ENCODE measurements at places on chromosomes 4 and X.

GRCh38 chr4:145494666-145495270 is 13.1 kb downstream of the SMAD1 start:
- DNase-seq = no peak

DNA sequence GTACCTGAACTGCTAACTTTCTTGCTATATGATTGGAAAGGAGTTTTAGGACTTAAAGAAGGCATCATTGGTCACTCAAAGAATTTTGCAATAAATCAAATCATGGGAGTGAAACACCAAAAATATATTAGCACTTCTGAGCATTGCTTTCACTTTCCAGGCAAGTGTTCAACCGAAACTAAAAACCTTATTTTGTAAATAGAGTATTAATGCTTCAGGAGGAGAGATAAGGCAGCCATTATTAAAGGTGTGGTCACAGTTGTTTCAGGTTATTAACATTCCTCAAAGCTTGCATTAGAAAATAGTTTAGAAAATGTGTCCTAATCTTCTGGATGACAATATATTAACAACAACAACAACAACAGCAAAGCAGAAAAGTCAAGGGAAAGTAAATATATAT is 92.3 kb upstream of the TLL1 start:
- DNase-seq = no peak

DNA sequence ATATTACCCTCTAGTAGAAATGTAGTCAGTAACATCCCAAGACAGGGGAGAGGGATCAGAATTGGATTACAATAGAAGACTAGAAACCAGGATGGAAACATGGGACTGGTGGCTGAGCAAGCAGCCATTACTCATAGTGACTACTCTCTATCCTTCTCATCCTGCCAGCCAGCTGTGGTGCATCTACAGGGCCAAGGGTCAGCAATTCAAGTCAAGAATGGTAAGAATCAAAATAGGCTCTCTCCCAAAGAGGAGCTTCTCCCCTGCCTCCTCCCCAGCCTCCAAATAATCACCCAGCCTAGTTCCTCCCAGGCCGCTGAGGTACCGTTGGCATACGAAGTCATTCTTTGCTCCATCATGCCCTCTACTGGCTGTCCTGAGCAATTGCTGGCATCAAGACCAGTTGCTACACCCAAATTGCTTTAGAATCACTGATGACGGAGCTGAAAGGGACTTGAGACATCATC is 19.4 kb downstream of the AWAT2 start:
- peak; percentile 11 for DNase-seq

GRCh38 chrX:115378471-115378870 is 89.0 kb downstream of the LUZP4 start:
- DNase-seq = no peak

DNA sequence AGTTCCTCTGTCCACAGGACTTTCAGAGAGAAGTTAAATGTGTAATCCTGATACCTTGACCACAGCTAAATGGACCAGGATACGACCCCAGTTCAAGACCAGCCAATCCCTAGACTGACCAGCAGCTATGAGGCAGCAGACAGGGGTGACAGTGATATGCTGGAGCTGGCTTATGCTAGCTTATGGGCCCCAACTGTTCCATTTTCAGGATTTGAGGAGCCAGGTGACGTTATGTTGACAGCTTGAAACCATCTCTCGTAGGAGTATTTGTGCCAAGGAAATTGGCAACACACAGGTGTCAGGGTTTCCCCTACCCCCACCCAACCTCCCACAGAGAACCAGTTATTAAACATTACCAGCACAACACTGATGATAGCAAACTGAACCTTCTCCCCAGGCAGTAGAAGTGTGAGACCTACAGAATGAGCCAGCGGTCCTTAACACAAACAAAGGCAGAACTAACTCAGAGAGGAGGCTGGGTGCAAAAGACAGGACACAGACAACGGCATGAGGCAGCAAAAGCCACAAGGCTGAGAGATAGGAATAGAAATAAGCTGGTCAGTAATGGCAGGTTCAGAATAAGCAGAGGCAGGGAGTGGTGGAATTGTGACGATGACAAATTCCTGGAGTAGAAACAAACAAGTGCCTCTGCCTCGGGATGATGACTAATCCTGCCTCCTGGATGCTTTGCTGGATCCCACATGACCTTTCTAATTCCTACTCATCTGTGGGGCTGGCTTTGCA is 85.6 kb upstream of the CPEB2 start:
- DNase-seq = no peak

DNA sequence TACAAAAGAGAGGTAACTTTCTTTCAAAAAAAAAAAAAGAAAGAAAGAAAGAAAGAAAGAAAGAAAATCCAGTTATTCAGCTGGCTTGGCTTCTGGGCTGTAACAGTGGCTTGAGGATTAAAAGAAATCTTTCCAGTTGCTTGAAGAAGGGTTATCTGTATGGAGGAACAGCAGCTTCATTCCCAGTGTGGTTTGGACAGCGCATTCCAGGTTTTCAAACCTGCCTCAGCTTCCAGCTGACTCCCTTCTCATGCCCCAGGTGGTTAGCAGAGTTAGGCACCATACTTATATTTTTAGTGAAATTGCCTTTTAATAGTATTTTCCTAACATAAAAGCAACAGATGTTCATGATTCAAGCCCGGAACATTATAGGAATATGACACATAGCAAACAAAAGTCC is 48.6 kb downstream of the TMEM164 start:
- no peak for DNase-seq

- DNase-seq = peak; percentile 2
These were observed 2.4 kb upstream of the NBDY start for GRCh38 chrX:56726605-56727004.

DNA sequence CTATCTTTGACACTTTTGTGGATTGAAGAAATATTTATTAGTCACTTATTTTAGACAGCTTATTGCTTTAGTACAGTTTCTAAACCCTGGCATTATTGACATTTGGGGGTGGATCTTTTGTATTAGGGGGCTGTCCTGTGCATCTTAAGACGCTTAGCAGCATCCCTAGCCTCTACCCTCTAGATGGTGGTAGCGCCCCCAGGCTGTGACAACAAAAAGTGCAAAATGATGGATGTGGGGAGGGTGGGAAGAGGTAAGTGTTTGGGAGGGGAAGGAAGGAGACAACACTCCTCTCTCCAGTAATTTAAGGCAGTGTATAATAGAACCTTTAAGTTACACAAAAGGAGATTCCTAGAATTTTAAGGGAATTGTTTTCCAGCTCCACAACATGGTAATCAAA is 1210.6 kb downstream of the C4orf33 start:
- no peak for DNase-seq
